ENCODE measurements at places on chromosomes 12 and 14.

- no peak for DNase-seq
These were observed 121.9 kb downstream of the PIK3C2G start for GRCh38 chr12:18383203-18383602.

DNA sequence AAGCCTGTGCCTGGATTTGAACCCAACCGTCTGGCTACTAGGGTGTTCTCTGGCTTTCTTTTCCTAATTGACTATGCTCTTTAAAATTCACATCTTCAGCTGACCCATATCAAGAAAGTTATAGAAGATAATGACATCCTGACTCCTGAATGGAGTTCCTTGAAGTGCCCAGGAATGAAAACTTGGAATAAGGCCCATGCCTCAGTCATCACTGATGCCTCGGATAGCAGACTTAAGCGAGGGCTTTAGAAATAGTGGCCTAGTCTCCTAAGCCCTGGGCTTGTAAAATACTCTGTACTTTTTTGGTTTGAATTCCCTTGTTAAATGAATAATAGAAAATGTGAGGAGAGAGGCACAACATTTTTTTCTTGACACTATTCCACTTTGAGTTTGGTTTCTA is 39.0 kb downstream of the CHST11 start:
- DNase-seq: no peak

- DNase-seq: no peak
These were observed 247.6 kb downstream of the CHST11 start for GRCh38 chr12:104704224-104704779.

- no peak for DNase-seq
These were observed 12.0 kb upstream of the TMTC1 start for GRCh38 chr12:29795715-29796114.

- no peak for DNase-seq
These were observed 112.0 kb upstream of the CLEC14A start for GRCh38 chr14:38367922-38368321.

GRCh38 chr12:38662829-38663228 is 242.6 kb downstream of the CPNE8 start:
- DNase-seq: no peak

- DNase-seq: no peak
These were observed 20.9 kb upstream of the HECTD1 start for GRCh38 chr14:31228533-31228932.

DNA sequence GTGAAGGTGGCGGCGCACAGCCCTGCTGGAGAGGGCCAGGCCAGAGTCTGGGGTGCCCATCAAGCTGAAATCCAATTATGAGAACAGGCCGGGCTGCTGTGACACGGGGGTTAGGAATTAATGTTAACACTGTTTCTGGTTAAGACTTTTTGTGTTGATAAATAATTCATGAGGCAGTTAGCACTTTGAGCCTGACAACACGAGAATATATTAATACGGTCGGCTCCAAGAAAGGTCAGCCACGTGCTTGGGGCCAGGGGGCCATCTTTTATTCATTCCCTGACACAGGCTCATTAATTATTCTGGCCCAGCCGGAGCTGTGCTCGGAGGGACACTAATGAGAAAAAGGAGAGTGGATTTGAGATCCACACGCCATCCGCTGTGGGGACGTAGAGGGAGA is 45.1 kb downstream of the FBRSL1 start:
- no peak for DNase-seq

- DNase-seq: no peak
These were observed 14.3 kb upstream of the RIN3 start for GRCh38 chr14:92499234-92499633.

GRCh38 chr12:71415336-71416231 is 24.0 kb upstream of the LGR5 start:
- no peak for DNase-seq
